ENCODE measurements at places on chromosomes 4 and X.

GRCh38 chr4:47814618-47815295 is 23.1 kb downstream of the CORIN start:
- no peak for DNase-seq

DNA sequence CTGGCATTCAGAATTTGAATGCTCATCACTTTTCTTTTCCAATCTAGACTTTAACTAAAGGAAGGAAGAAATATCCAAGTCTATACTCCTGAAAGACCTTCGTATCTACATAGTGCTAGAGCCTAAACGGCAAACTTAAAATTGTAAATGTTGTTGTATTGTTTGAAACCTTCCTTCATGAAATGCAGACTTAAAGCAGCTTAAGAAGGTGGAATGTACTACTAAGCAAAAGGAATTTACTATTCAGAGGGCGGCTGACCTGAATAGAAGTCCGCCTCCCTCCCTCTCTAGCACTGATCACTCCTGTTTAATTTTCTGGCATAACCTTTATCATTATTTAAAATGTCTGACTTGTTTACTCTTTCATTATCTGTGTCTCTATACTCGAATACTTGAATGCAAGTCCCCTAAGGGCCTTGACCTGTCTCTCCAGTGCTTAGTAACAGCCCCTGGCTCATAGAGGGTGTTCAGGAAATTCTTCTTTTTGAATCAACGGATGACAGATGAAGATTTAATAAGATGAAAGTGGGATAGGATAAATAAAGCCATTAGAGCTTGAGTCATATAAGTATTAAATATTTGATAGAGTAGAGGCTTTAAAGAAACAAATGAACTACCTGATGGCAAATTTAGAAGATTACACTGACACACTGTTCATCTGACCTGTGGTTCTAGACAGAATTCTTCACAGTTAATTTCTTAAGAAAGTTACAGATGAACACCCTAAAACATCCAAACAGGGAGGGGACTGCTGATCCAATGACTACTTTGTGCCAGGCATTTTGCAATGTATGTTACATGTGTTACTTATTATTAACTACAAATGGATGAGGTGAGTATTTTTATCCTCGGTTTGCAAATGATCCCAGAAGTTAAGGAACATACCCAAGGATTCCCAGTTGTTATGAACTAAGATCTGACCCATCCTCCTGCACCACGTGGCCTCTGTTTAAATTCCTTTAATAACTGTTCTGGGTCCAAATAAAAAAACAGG is 20.2 kb upstream of the RBPJ start:
- no peak for DNase-seq

DNA sequence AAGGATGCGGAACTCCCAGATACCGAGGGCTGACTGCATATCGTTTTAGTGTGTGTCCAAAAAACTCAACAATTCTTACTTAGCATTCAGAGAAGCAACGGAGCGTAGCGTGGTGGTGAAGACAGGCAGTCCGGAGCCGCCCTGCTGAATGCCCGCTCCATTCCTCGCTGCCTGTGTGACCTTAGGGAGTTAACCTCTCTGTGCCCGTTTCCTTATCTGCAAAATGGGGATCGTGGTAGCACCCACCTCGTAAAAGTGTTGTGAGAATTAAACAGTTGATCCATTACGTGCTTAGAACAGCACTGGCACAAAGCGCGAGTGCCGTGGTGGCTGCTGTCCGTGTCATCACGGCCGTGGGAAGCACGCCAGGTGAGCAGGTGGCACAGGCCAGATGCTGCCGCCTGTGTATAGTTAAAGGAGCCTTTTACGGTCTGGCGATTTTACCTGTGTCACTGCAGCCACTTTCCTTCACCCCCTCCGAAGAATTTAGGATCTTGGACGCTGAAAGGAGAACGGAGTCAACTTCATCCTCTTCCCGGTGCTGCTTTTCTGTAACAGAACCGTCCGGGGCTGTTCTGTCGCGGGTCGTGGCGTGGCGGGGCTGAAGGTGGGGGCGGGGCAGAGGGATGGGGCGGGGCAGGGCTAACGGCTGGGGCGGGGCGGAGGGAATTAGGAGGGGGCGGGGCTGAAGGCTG is 885 bp downstream of the CCDC110 start:
- DNase-seq: no peak

- DNase-seq: no peak
Observed at GRCh38 chr4:114626196-114626595, 27.6 kb downstream of the UGT8 start.

GRCh38 chr4:152935143-152935542 is 980 bp upstream of the FHDC1 start:
- DNase-seq: no peak

DNA sequence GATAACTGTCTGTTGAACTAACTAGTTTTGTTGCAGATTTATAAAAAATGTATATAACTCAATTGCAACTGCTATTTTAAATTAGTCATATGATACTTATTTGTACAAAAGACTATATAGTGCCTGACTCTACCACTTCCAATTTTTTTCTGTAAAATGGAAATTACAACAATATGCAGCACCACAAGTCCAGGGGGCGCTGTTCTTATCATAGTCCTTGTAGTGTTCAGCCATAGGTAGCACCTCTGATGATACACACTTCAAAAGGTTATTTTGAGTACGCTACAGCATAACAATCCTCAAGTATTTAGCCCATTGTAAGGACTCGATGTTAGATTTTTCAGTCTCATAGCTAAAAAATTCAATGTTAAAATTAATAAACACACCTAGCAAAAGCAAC is 174.9 kb downstream of the CORIN start:
- no peak for DNase-seq

DNA sequence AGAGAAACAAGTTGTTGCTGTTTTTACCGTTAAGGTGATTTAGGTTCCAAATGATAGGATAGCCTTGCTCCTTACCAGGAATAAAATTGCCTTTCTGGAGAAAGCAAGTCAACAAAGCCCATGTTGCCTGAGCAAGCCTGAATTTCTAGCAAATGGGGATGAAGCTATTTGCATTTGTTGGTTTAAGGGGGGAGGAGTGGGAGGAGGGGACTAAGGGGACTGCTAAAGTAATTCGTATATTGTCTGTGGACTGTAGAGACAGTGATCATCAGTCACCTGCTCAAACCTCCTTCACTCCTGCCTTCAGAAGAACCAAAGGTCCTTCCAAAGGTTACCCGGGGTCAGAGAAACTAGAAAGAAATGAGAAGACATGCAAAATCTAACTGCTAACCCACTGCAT is 65.8 kb downstream of the SCML2 start:
- no peak for DNase-seq

GRCh38 chr4:45795135-45795534 is 328.7 kb downstream of the GABRG1 start:
- DNase-seq: no peak

DNA sequence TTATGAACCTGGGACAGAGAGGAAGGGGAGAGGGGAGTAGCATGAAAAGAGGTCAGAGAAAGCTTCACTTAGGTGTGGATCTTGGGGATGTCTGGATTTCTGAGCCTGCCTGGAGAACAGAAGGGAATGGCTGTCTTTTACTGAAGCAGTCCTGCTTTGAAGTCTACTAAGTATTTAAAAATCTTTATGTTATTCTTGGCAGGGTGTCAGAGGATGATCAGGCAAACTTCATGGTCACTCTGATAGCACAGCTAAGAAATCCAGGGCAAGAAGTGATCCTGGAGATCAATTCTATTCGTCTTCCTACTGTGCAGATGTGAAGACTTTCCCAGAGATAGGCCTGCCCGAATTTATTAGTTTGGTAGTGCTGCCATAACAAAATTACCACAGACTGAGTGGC is 464.4 kb upstream of the BOD1L1 start:
- DNase-seq: no peak

DNA sequence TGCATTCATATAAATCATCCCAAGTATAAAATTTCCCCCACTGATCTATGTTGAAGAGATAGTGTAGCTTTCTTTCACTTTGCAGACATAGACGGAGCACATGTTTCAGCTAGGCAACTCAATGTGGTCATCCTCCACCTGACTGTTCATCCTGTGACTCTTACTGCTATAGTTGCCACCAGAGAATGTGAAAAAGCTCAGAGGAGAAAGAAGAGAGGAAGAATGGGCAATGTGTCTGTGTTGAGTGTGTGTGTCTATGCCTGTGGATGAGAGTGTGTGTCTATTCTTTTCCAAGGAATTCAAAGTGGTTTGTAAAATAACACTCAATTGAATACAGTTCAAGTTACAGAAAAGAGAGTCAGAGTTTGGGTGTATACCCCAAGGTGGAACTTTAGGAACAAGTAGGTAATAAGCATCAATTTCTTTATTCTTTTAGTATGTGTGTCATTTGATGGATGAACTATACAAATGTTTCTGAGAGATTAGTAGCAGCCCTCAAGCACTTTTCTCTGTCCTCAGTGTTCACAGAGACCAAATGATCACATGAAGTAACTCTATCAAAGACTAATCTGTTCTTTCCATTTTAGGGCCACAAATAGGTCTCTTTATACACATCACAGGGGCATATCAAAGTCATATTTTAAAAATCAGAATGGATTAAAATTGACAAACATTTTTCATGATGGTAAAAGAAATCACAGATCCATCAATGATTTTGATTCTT is 2.3 kb downstream of the SNCA start:
- DNase-seq: no peak

DNA sequence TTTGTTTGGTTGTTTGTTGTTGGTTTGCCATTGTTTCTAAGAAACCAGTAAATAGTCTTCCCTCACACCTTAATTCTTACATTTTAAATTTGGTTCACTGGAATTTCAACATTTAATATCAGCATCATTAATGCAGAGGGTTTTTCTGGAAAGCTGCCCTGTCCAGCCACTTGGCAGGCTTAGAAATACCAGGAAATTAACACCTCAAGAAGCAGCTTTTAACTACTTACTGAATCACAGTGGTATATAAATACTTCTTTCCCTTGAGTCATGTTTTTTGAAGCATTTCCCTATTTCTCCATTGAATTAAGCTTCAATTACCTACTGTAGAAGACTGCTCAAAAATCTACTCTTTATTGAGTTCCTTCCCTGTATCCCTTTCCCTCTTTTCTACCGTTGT is 1221.1 kb upstream of the ADGRL3 start:
- no peak for DNase-seq

GRCh38 chrX:31224381-31225012 is 152.7 kb upstream of the FTHL17 start:
- no peak for DNase-seq

DNA sequence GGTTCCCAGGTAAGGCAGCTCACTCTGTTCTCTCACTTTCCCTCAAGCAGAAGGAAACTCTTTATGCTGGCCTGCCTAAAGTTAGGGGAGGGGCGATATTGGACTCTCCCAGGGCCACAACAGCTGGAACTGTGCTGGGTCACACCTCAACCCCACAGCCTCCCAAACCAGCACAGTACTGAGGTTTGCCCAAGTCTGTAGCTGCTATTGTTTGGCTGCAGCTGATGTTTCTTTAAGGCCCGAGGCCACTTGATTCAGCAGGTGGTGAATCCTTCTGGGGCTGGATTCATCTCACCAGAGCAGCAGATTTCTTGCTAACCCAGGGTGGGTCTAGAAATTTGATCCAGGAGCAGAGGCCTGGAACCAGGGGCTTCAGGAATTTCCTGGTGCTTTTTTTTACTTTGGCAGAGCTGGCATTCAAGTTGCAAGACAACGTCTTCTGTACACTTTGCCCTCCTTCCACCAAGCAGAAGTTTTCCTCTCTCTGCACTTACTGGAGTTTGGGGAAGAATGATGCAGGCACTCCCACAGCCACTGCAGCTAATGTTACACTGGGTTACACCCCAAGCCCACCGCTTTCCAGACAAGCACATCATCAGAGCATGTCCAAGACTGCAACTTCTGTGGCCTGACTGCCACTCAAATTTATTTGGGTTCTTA is 544.7 kb upstream of the NDST4 start:
- DNase-seq: no peak

- no peak for DNase-seq
Observed at GRCh38 chr4:186651181-186651603, 72.5 kb downstream of the FAT1 start.

Measured in activated gamma-delta T cell treated with anti-CD3 and anti-CD28 coated beads, Interleukin-2, amount 50 U/mL, for 16 hours (primary cell).